Left colon (tissue), 2 donors: ENCODE measurements at places on chromosomes 6 and 20.

GRCh38 chr20:46227272-46227767 lies 81.0 kb downstream of the CDH22 start:
- no peak for DNase-seq

- no peak for DNase-seq
These were observed 33.2 kb upstream of the ANKRD60 start for GRCh38 chr20:58261660-58262059.

- DNase-seq, result no peak
These were observed 25.8 kb downstream of the SEC23B start for GRCh38 chr20:18533491-18533890.

DNA sequence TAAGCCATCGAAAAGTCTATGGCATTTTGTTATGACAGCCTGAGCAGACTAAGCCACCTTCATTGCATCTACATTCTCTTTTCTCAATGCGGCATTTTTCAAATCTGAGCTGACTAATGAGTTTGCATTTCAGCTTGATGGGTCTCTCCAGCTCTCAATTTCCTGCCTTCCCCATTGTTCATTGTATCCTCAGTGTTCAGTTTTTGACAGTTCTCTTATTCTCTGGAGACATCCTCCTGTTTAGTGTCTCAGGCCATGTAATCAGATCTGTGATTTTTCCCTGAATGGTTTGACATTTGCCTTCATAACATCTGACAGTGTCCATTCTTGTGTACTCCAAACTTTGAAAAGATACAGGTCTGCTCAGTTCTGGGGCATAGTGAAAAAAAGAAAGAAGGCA lies 27.9 kb upstream of the MCM3 start:
- DNase-seq, result no peak

DNA sequence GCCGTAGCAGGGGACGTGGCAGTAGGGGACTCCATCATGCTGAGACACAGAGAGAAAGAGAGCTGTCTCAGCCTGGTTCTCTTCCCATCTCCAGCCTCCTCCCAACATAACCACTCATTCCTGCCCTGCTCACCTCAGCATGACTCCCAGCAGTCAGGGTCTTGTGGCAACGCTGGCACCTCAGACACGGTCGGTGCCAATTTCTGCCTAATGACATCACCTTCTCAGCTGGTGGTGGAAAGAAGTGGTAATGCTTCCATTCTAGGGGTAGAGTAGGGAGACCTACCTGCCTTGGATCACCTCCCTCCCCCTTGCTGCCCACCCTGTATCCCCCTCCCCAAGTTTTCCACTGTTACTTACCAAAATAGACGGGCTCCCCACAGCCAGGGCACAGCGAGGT lies 2.5 kb downstream of the CRIP3 start:
- no peak for DNase-seq

GRCh38 chr20:53124075-53124551 lies 152.0 kb downstream of the TSHZ2 start:
- DNase-seq, result no peak

DNA sequence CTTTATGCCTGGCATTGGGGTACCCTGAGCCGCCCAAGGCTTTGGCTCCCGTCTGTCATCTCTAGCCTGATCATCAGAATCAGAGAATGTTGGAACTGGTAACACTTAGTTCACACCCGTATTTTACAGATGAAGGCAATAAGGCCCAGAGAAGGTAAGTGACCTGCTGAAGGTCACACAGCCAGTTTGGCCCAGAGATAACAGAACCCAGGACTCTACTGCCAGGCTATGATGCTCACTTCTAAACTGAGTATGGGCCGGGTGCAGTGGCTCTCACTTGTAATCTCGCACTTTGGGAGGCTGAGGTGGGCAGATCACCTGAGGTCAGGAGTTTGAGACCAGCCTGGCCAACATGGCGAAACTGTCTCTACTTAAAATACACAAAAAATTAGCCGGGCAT lies 1.8 kb upstream of the TGM6 start:
- no peak for DNase-seq

DNA sequence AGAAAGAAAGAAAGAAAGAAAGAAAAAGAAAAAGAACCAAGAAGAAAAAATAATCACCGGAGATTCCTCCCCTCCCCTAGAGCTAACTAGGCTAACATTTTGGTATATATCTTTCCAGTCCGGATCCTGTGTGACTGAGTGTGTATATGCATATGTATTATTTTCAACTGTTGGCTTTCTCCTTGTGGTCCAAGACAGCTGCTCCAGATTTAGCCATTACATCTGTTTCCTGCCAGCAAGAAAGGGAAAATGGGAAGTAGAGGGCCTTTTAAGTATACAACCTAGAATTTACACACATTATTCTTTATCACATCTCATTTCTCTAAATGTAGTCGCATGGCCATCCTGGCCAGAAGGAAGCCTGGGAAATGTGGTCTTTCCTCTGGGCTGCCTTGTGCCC lies 15.2 kb downstream of the SLC52A3 start:
- no peak for DNase-seq

DNA sequence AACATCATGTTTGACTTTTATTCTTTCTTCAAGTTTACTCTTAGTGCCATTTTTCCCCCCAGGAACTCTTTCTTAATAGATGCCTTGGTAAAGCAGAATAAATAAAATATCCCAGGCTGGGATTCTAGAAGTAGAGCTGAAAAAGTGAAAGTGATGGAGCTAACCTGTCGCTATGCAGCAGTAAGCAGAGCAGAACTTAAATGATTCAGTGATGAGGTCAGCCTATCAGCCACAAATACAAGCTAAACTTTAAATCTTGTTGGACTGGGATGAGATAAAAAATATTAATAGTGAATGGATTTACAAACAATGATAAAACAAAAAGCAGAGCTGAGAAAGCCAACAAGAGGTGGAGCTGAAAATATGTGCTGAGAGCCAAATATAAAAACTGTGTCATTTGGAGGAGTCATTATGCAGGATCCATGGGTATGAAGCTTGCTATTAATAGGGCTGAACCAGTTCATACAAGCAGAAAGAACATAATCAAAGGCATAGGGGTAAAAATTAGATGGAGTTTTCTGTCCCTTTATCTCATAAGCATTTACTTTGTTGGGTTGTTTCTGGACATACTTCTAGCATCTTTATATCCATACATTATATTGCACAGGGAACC lies 877.8 kb downstream of the EPHA7 start:
- no peak for DNase-seq

- DNase-seq, result no peak
These were observed 42.0 kb upstream of the DSN1 start for GRCh38 chr20:36815454-36816091.

DNA sequence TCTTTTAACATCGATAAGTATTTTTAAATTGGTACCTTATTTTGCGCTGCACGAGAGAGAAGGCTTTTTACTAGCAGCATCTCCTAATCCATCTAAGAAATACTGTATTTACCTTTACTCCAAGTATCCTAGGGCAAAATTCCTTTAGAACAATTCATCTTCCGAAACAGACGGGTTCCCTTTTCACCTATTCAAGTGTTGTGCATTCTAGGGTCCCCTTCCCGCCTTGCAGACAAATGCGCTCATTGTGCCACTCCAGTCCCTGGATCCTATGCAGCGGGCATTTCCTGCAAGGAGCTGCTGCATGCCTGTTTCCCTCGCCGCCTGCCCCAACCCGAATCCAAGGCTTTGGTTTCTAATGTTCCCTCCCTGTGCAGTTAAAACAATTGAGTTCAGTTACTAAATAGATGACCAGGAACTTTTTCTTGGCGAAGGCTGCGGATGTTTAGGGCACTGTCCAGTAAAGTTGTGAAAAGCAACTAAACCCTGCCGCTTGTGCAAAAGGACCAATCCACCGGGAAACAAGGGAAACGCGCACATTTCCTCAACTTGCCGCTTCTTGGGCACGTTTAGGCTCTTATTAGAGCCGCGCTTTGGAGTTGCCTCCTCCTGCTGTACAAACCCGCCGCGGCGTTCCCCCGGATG lies 556 bp upstream of the SCAF8 start:
- DNase-seq, result peak; percentile 34

DNA sequence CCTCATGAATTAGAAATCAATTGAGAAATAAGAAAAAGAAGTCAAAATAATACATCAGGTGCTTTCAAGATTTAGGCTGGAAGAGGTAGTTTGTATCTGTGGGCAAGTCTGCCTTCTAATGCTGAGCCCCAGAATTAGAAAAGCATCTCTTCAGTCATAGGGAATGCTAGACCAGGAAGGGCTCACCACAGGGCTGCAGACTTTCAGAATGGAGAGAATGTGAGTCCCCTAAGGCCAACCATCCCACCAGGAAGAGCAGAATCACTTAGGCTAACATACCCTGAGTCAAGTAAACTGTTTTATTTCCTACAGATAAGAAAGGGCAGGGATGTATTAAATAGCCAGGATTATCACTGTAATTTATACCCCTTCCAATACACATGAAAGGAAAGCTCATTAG lies 510.2 kb downstream of the RNF144B start:
- DNase-seq, result no peak

GRCh38 chr20:40563296-40563950 lies 125.6 kb downstream of the MAFB start:
- peak; percentile 95 for DNase-seq

- DNase-seq, result no peak
These were observed 382.9 kb downstream of the QKI start for GRCh38 chr6:163797296-163797845.
